ENCODE measurements at places on chromosomes 12 and 14.

- DNase-seq = no peak
These were observed 33.3 kb downstream of the TULP3 start for GRCh38 chr12:2924019-2924418.

DNA sequence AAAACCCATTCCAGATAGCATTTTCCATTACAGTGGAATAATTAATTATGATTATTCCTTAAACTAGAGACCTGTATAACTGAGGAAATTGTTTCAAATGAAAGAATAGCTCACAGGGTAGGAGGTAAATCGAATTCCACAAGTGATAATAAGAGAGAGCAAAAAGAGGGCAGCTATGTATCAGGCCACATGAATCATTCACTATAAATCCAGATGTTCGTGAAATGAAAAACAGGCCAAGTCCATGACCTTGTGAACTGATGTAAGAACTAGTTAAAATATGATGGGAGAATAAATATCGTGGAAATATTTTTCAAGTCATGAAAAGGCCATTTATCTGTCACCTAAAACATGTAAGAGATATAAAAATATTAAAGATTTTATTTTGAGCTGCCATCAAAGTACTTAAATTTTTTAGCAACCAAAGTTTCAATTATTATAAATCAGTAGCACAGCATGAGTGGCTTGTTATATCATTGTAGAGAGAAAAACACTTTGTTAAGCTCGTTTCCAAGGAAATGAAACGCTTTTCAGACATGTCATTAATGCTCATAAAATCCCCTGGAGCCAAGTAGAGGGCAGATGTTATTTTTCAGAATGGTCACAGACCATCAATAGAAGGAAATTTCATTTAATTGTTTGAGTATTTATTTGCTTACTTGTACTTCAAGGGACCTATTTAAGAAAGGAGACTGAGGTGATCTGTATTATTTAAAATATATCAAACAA lies 120.6 kb upstream of the CDKN3 start:
- no peak for DNase-seq

- no peak for DNase-seq
These were observed 1387.5 kb downstream of the LRFN5 start for GRCh38 chr14:42994051-42994736.

GRCh38 chr12:93098077-93098476 lies 169.0 kb upstream of the EEA1 start:
- DNase-seq = peak; percentile 27

GRCh38 chr12:52916216-52916615 lies 11.3 kb upstream of the KRT8 start:
- DNase-seq = no peak

GRCh38 chr12:43957732-43958372 lies 122.0 kb downstream of the TMEM117 start:
- peak; percentile 52 for DNase-seq

- no peak for DNase-seq
These were observed 156.7 kb upstream of the DIO3 start for GRCh38 chr14:101404426-101405170.

DNA sequence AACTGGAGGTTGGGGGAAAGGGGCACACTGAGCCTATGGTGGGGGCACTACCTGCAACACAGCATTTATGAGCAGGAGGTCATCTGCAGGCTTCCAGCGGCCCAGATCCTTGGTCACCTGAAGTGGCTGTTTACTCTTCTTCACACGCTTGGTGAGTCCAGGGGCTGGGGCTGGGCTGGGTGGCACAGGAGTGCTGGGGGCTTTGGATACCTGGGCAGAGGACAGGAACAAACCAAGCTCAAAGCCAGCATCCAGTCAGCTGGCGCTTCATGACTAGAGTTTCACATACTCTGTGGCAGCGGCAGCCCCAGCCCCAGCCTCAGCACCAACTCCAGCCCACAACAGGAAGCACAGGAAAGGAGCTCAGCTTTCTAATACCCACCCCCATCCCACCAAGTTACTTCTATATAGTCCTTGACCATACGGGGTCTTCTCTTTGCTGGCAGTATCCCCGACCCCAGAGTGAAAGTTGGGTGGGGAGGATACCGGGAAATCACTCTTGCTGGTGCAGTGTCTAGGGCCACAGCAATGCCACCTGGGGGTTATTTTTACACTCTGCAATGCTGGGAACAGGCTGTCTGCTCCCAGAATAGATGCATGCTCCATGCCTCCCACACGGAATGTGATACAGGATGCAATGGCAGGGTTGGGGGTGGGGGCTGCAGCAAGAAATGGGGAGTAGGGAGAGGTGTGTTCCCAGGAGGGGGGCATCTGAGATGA lies 3.1 kb downstream of the MCRS1 start:
- DNase-seq = peak; percentile 70

DNA sequence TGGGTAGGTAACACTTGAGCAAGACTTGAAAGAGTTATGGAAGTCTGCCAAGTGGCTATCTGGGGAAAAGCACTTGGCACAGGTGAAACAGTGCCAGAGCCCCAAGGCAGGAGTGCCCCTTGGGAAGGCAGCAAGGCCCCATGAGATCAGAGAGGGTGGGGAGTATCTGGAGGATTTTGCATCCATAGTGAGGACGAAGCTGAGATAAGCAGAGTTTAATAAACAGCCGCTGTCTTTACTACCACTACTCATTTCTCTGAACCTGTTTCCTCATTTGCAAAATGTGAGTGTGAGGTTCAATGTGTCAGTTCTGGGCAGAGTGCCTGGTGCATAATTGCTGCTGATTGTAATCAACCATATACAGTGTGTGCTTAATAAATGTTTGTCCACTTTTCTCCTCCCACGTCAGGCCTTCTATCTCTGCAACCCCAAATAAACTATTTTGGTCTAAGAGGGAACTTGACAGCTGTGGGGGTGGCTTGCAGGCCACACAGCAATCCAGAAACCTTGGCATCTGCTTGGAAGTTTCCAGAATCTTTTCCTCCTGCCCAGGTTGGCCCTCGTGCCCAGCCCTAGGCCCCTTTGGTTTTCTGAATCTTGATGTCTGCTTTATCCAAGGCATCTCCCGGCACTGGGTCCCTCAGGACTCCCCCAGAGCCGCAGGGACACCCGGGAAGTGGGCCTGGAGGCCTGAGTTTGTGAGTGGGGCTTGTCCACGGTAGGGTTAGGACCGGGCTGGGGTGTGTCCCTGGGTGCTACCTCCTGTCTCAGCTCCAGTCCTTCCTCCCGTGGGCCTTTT lies 4.5 kb downstream of the ABCB9 start:
- DNase-seq = no peak

DNA sequence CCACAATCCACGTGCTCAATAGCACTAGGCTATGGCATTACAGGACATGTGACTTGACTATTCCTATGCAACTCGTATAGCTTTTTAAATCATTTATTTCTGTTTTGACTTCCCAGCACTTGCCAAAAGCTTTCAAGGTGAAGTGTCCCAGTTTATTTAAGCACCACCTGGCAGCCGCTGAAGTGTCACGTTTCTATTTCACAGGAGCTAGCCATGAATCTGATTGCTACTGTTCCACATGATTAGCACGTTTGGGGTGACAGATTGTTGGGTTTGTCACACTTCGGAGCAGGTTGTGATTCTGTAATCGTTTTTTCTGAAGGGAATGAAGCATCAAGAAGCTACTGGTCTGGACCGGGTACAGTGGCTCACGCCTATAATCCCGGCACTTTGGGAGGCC lies 39.9 kb upstream of the BICDL1 start:
- DNase-seq = no peak

- no peak for DNase-seq
These were observed 10.9 kb downstream of the HDAC7 start for GRCh38 chr12:47808574-47809365.

DNA sequence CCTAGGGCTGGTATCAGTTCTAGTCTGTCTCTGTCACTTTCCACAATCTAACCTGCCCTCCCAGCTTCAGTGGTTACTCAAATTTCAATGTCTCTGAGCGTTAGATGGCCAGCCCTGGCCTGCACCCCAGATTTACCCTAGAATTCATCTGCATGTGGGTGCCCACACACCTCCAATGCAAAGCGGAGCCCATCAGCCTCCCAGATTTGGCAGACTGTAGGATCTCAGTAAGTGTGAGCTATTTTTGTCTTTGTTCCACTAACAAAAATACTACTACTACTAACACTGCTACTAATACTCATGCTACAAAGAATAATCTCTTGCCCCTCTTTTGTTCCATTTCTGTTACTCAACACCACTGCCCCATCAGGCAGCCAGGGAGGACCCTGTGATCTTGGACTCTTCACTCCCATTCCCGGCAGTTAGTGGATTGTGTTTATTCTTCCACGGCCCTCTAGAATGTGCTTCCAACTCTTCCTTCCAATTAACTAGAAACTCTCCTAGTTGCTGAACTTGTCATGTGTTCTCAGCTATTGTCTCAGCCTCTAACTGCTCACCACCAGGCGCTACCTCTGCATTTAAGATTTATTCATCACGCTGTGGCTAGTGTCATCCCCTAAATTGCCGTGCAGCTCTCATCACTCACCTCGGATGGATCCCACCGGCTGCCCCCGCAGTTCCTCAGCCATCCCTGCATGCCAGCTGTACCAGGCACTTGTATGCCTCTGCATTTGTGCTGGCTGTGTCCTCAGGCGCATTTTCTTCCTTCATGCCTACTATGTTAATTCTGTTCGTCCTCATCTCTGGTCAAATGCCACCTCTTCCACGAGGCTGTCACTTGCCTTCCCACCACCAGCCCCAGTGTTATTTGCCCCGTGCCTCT lies 150.6 kb upstream of the HIF1A start:
- no peak for DNase-seq

DNA sequence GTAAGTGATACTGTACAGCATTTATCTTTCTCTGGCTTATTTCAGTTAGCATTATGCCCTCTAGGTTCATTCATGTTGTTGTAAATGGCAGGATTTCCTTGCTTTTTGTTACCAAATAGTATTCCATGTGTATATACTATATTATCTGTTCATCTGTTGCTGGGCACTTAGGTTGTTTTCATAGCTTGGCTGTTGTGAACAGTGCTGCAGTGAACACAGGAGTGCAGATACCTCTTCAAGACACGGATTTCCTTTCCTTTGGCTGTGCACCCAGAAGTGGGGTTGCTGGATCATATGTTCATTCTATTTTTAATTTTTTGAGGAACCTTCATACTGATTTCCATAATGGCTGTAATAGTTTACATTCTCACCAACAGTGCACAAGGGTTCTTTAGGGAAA lies 21.5 kb downstream of the EP400 start:
- no peak for DNase-seq

GRCh38 chr12:50111395-50111692 lies 692 bp upstream of the COX14 start:
- DNase-seq = no peak

- DNase-seq = no peak
These were observed 277.9 kb downstream of the MED13L start for GRCh38 chr12:115999582-115999981.

- DNase-seq = no peak
These were observed 17.5 kb upstream of the GPATCH2L start for GRCh38 chr14:76134231-76134630.

- no peak for DNase-seq
These were observed 43.6 kb downstream of the ANO2 start for GRCh38 chr12:5901416-5901815.

- no peak for DNase-seq
These were observed 105.8 kb downstream of the C12orf50 start for GRCh38 chr12:87923361-87923760.

DNA sequence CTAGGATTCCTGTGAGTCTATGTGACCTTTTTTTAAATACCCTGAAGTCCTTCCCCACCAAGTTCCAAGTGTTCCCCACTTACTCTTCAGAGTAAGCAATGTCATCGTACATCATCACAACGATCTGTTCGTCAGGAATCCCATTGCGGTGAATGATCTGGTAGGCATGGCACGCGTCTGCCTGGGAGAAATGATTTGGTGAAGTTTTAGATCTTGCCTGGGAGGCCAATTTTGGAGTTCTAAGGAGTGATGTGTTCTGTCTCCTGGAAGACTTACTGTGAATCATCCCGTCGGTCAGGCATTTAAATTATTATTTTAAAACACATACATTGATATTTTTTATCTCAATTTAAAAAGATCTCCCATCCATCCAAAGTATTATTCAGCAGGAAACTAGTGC lies 29.8 kb downstream of the LGMN start:
- no peak for DNase-seq

DNA sequence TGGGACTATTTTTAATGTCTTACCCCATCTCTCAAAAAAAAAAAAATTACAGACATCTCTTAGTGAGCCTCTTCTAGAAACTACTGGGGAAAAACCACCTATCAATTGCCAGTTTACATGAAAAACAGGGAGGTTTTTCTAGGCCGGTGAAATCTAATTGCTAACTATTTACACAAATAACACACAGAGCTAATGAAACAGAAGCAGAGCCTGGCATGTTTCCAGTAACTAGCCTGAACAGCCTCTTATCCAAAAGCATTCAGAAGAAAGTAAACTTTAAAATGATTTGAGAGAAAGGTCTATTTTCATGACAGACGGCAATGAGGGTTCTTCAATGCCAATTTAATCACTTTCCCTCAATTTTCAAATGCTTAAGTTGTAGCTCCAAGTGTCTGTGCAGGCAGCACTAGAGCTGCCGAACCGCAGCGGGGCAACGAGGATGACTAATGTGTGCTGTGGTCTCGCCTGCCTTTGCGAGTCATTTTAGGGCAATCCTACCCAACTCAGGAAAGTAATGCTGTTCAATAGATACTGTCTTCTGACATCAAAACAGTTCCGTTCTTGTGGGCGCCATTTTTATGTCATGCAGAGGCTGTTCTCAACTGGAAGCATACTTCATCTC lies 84.6 kb downstream of the SETD3 start:
- peak; percentile 32 for DNase-seq

GRCh38 chr14:58109744-58110143 lies 42.3 kb downstream of the ARMH4 start:
- no peak for DNase-seq

DNA sequence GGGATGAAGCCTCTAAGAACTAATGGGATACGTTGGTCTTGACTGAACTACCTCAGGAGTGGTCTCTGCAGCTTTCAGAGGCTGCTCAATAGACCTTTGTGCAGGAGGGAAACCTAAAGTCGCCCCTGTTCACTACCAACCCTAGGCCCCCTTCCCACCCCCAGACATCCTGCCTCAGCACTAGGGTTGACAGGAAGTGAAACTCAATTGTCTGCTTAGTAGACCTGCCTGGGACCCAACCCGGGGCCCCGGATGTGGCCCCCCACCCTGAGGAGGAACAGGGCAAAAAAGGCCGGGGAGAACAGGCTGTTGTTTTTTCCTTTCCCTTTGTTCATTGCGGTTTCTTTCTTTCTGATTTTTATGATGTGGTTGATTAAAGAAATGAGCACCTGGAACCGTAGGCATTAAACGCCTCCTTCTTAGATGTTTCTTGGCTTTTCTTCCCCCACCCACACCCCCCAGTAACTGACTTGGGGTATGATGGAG lies 1.6 kb upstream of the DGKA start:
- no peak for DNase-seq

- no peak for DNase-seq
These were observed 7.0 kb upstream of the CRACR2A start for GRCh38 chr12:3759878-3760277.

GRCh38 chr12:108853981-108854446 lies 3.4 kb downstream of the SSH1 start:
- DNase-seq = no peak
